ENCODE measurements at places on chromosomes 7 and 10.
A peak's percentile ranks its signal among the peaks of the same experiment; 100 is the strongest.

GRCh38 chr7:130349911-130350782 lies 5.5 kb downstream of the CPA5 start:
- peaks cover 8% of the 10 kb centered on the region for H3K4me1 ChIP-seq
- H3K27me3 ChIP-seq = no peaks in the 10 kb centered on the region
- no peaks in the 10 kb centered on the region for H3K36me3 ChIP-seq

DNA sequence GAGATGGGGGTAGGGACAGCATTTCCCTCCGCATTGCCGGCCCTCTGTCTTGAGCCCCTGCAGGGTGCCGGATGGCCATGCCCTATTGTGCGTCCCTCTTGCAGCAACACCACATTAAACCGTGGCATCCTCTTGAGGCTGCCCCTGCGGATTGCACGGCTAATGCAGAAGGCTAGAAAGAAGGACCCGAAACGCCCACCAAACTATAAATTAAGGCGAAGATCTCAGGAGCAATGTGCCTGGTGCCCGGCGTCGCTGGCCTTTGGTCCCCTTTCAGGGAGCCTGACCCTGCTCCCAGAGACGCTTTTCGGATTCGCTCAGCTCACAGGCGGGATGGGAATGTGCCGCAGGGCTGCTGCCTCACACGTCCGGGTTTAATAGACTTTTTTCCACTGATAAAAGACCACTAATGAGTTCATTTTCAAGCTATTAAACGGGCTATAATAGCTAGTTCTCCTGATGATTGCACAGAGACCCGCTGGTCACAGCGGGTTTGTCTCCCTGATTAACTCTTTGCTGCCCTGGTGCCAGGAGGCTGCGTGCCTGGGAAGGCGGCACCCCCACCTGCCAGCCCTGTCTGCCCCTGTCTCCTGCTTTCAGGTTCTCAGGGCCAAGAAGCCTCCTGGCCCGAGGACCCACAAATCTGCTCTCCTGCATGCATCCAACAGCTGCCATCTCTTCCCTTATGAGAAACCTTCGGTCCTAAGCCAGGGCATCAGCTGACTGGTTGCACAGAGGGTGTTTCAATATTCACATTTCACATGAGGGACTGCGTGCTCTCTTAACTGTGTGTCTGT lies 128.3 kb downstream of the ADARB2 start:
- no peak for DNase-seq
- peaks cover 35% of the 10 kb centered on the region for H3K27me3 ChIP-seq
- H3K36me3 ChIP-seq = no peaks in the 10 kb centered on the region
- H3K4me3 ChIP-seq = no peak overlapping the region
- H3K27ac ChIP-seq = no peak overlapping the region
- H3K4me1 ChIP-seq = no peaks in the 10 kb centered on the region

DNA sequence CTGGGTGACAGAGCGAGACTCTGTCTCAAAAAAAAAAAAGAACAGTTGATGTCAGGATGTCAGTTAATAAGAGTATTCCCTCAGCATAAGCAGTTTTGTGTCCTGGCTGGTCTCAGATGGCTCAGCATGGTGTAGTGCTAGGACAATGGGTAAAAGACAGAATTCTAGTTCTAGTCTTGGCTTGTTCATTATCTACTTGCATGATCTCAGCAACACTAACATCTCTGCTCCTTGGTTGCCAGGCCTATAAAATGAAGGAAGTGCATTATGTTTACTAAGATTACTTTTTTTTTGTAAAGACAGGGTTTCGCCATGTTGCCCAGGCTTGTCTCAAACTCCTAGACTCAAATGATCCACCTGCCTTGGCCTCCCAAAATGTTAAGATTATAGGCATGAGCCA lies 84.3 kb upstream of the SP8 start:
- no peak overlapping the region for H3K27ac ChIP-seq
- H3K27me3 ChIP-seq = no peaks in the 10 kb centered on the region
- no peak for DNase-seq
- H3K4me3 ChIP-seq = no peak overlapping the region

GRCh38 chr7:121334875-121335648 lies 6.3 kb downstream of the WNT16 start:
- peak overlapping the region; percentile 8 for H3K27ac ChIP-seq
- DNase-seq = no peak
- H3K36me3 ChIP-seq = peaks cover 58% of the 10 kb centered on the region
- H3K4me3 ChIP-seq = no peak overlapping the region

GRCh38 chr7:119996634-119997033 lies 276.3 kb upstream of the KCND2 start:
- no peaks in the 10 kb centered on the region for H3K27me3 ChIP-seq
- H3K4me3 ChIP-seq = no peak overlapping the region
- no peaks in the 10 kb centered on the region for H3K4me1 ChIP-seq
- no peaks in the 10 kb centered on the region for H3K36me3 ChIP-seq
- H3K27ac ChIP-seq = no peak overlapping the region

DNA sequence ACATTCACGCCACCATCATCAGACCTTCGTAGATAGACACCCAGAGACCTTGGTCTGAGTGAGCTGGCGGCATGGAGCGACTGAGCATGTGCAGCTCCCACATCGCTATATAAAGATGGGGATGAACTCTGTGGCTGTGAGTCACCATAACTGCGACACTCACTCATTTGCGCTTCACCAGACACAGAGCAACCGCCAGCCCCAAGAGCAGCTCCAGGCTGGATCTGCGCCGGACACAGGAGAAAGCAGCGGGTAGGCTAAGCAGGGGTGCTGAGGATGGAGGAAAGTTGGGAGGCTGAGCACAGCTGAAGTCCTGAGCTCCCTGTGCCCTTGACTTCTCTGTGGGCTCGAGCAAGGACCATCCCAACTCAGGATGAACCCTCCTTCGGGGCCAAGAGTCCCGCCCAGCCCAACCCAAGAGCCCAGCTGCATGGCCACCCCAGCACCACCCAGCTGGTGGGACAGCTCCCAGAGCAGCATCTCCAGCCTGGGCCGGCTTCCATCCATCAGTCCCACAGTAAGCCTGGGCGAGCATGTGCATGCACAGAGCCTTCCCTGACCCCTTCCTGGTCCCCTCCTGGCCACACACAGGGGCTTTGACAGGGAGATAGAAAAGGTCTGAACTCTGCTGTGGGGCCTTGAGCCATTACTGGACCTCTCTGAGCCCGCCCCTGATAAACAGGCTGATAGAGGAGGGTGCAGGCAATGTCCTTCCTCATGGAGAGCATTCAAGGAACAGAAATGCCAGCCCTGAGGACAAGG lies at the start of gene OPN4:
Gene OPN4 (plus strand): TSS at position 137 of the 762 bp plus-strand sequence. CDS start 237 bp downstream, at position 374.
- no peak within 1 kb of the TSS for H3K27ac ChIP-seq
- DNase-seq = no peak
- peaks cover 7% of the 10 kb centered on the region for H3K4me1 ChIP-seq
- no peaks in the 10 kb centered on the region for H3K36me3 ChIP-seq
- H3K27me3 ChIP-seq = no peaks in the 10 kb centered on the region
- no peak within 1 kb of the TSS for H3K4me3 ChIP-seq

- H3K27ac ChIP-seq = no peak overlapping the region
- no peaks in the 10 kb centered on the region for H3K27me3 ChIP-seq
- no peak overlapping the region for H3K4me3 ChIP-seq
- H3K36me3 ChIP-seq = peaks cover 8% of the 10 kb centered on the region
These were observed 132.9 kb downstream of the PIP4K2A start for GRCh38 chr10:22581461-22581860.

GRCh38 chr10:94287336-94287735 lies 75.4 kb downstream of the NOC3L start:
- DNase-seq = no peak
- no peaks in the 10 kb centered on the region for H3K4me1 ChIP-seq
- no peaks in the 10 kb centered on the region for H3K27me3 ChIP-seq
- no peaks in the 10 kb centered on the region for H3K36me3 ChIP-seq

GRCh38 chr7:47905076-47905920 lies 43.0 kb downstream of the PKD1L1 start:
- H3K4me1 ChIP-seq = no peaks in the 10 kb centered on the region
- DNase-seq = no peak
- no peak overlapping the region for H3K27ac ChIP-seq
- no peak overlapping the region for H3K4me3 ChIP-seq
- H3K36me3 ChIP-seq = no peaks in the 10 kb centered on the region
- H3K27me3 ChIP-seq = no peaks in the 10 kb centered on the region

- no peaks in the 10 kb centered on the region for H3K36me3 ChIP-seq
- peaks cover 50% of the 10 kb centered on the region for H3K27me3 ChIP-seq
- no peaks in the 10 kb centered on the region for H3K4me1 ChIP-seq
- no peak overlapping the region for H3K4me3 ChIP-seq
- no peak for DNase-seq
These were observed 138.3 kb upstream of the ADCY1 start for GRCh38 chr7:45435846-45436245.
